Upper lobe of left lung (tissue), 6 donors: ENCODE measurements at places on chromosomes 12 and 14. TPM values are rescaled to one million over a fixed set of nuclear protein-coding genes. Genes with fewer than 3 reads are reported as not detected.

Gene ATP5MC2
- 250 TPM for total RNA-seq

- no peak for DNase-seq
These were observed 79.5 kb downstream of the PPFIA2 start for GRCh38 chr12:81679614-81680013.

- DNase-seq = no peak
These were observed 57.9 kb downstream of the NAV3 start for GRCh38 chr12:77888611-77889010.

GRCh38 chr12:81949841-81950308 is 190.7 kb upstream of the PPFIA2 start:
- no peak for DNase-seq

DNA sequence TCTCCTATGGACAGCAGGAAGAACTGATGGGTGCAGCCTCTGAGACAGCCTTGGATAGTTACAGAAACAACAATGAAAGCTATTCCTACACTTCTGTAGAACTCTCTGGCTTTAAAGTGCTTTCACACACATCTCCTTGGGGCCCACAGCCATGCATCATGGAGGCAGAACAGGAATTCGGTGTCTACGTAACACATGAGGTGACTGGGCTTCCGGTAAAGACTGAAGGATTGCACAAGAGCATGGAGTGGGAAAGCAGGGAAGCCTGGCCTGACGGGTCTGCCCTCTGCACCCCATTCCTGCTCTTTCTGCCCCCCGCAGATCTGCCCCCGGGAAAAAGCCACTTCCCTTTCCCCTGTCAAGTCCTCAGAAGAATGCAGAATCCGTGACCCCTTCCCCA is 82.6 kb downstream of the VWF start:
- no peak for DNase-seq

GRCh38 chr14:58297762-58298476 is 436 bp upstream of the ARID4A start:
- peak; percentile 99 for DNase-seq

- DNase-seq = no peak
These were observed 81.4 kb upstream of the FERMT2 start for GRCh38 chr14:53032161-53032803.

- no peak for DNase-seq
These were observed 101.0 kb upstream of the KITLG start for GRCh38 chr12:88681271-88681670.

GRCh38 chr14:75141967-75142366 is 15.1 kb upstream of the NEK9 start:
- DNase-seq = no peak

- peak; percentile 46 for DNase-seq
These were observed 436 bp downstream of the VPS33A start for GRCh38 chr12:122265886-122266229.

GRCh38 chr12:43241986-43242385 is 310.0 kb downstream of the ADAMTS20 start:
- no peak for DNase-seq

GRCh38 chr12:43078976-43079375 is 473.0 kb downstream of the ADAMTS20 start:
- DNase-seq = no peak
